ENCODE measurements at places on chromosomes 12 and 14. TPM values are rescaled to one million over a fixed set of nuclear protein-coding genes. Genes with fewer than 3 reads are reported as not detected.

The CMA1 gene
- total RNA-seq = not detected

The TAS2R7 gene
- total RNA-seq = not detected

The CLMN gene
- 3.5 TPM for total RNA-seq

The GLT1D1 gene
- total RNA-seq = not detected

The ANKRD33 gene
- not detected for total RNA-seq

The TSFM gene
- 63.0 TPM for total RNA-seq

The PLEKHG7 gene
- not detected for total RNA-seq

The MYO1A gene
- not detected for total RNA-seq

The ALDH1L2 gene
- 0.15 TPM for total RNA-seq

The PRH2 gene
- not detected for total RNA-seq

The ENTPD5 gene
- total RNA-seq = 11.2 TPM

DNA sequence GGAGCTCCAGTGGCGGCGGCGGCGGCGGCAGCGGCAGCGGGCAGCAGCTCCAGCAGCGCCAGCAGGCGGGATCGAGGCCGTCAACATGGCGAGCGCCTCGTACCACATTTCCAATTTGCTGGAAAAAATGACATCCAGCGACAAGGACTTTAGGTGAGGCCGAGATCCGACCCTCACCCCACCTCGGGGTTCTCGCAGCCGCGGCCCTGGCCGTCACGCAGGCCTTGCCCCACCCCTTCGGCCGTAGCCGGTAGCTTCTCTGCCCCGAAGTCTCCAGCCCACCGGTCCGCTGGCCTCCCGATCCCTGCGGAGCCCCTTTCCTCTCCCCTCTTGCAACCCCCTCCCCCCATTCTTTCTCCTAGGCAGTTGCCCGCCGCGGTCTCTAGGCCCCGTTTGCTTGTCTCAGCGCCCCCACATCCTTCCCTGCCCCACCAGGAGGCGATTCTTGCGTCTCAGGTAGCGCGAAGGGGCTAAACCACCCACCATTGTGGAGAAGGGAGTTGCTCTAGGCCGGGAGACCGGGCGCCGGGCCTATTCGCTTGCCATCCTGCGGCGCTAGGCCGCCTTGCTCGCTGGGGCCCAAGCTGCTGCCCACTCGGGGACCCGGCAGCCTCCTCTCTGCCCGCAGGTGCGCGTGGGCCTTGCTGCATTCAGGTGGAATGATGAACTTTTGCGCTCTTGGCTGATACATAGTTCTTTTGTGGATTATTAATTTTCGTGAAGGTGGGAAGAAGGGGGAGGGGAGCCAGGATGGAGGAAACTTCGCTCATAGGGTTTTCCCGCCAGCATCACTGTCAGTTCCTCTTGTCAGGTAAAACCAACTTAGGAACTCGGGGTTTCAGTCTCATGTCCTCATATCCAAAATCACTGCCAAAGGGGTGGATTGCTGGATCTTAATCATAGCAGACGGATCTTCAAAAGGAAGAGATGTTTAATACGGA lies 745 bp downstream of the CAND1 start:
- peak; percentile 33 for DNase-seq

- DNase-seq = no peak
Observed at GRCh38 chr12:90473831-90474230, 481.1 kb downstream of the CCER1 start.

- DNase-seq = no peak
Observed at GRCh38 chr12:85509081-85509856, 229.2 kb downstream of the ALX1 start.

- DNase-seq = no peak
Observed at GRCh38 chr12:118537481-118537917, 161.1 kb downstream of the SUDS3 start.

GRCh38 chr12:69157023-69157655 lies 82.2 kb upstream of the CPSF6 start:
- peak; percentile 89 for DNase-seq

DNA sequence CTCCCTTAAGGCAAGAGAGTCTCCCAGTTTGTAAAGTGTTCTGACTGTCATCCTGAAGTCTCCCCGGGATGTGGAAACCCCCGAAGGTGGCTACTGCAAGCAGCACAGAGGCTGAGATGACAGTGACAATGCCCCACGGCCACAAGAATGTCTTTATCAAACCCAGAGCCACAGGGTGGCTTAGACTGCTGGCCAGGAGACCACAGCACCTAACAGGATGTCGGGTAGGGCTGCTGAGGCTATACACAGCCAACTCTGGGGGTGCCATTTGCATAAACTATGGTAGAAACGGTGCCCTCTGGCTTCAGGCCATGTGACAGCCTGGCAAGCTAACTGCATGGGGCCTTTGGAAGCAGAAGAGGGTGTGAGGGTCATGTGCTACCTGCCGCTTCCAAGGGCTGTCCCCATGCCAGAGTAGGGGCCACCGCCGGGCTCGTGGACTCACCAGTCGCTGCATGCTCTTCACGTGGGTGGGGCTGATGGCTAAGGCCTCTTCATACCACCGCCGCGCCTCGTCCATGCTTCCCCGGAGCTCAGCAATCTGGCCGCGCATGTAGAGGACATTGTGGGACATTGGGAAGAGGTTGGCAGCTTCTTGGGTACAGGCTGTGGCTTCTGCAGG lies 180.9 kb downstream of the CALM1 start:
- no peak for DNase-seq

- no peak for DNase-seq
Observed at GRCh38 chr12:40034712-40035111, 71.2 kb downstream of the SLC2A13 start.

DNA sequence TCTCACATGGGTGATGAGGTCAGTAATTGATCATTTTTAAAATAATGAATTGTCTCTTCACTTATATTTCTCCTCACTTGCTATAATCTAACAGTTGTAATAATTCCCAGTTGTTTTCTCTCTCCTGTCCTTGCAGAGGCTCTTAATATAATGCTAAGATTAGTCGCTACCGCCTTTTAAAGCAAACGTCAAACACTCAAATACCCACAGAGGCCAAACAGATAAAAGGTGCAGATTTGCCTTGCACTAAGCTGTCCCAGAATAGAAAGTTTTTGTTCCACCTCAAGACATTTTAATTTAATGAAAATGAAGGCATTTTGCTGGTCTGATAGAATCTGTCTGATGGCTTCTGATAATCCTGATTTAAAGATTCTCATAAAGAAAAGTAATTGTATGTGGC lies 159.0 kb downstream of the KICS2 start:
- DNase-seq = no peak

GRCh38 chr12:50477241-50477832 lies 27.4 kb upstream of the DIP2B start:
- DNase-seq = no peak

GRCh38 chr14:100695423-100695738 lies 31.3 kb upstream of the DLK1 start:
- DNase-seq = no peak

DNA sequence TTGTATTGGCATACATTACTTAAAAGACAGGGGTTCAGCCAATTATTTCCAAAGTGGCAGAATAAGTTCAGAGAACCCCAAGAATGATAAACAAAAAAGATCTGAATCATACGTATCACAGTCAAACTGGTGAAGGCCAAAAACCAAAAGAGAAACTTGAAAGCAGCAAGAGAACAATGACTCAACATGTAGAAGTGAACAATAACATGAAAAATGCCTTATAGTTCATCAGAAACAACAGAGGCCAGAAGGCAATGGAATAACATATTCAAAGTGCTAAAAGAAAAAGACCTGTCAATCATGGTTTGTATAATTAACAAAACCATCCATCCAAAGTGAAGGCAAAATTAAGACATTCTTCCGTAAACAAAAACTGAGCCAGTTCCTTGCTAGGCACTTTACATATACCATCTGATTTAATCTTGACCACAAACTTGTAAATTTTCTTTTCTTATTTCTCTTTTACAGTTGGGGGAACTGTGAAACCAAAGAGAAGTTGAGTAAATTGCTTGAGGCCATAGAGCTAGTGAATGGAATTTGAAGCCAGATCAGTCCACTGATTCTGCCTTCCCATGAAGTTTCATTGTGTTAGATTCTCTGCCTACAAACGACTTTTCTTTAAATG lies 232.1 kb upstream of the SEL1L start:
- DNase-seq = no peak

DNA sequence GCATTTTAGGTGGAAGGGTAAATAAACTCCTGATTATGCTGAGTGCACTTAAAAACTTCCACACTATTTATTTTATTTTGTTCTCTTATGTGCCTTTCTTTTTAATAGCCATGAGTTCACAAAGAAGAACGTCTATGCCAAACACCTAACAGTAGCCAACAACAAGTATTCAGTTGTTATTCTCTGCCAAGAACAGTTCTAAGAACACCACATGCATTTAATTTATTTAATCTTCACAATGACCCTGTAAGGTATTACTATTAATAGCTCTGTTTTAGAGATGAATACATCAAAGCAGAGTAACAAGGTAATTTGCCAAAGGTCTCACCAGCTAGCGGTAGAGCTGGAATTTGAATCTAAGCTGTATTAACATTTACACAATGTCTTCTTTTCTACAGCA lies 240.1 kb downstream of the ALG10B start:
- no peak for DNase-seq

DNA sequence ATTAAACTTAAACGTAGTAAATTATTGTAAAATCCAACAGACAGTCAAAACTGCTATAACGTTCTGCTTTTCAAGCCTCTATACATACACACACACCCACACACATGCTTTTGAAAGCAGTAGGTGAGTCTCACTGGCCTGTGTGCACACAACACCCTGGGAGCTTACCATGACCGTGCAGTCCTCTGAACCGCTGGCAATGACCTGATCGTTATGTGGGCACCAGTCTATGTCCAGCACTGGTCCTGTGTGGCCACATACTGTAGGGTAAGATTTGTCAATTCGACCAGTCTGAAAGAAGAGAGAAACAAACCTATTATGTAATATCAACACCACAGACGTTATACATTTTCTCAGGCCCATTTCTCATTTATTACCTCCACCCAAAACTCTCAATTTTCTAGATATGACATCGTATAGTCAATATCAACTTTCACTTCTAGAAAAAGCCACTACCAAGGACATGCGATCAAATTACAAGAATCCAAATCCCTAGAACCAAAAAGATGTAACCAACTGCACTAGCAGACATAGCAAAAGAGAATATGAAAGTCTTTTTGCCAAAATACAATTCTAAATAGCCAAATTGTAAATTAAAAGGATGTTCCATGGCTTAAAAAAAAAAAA lies 44.5 kb upstream of the SELPLG start:
- no peak for DNase-seq

DNA sequence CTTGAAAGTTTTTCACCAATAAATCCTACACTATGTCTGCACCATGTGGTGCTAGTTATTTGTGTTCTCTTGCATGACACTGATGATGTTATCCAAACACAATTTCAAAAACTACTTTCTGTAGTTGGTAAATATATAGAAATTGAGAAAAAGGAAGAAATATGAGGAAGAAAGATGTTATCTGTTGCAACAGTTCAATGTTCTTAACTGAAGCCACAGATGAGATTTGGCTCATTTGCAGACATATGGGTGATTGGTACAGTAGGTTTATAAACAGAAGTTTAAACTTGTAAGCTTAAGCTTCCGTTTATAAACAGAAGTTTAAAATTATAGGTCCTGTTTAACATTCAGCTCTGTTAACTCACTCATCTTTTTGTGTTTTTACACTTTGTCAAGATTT lies at the start of gene CLEC12A:
TSS of gene CLEC12A (plus strand) at position 229 of the 400 bp plus-strand sequence. CDS start 188 bp downstream, outside the sequence.
- DNase-seq = no peak

DNA sequence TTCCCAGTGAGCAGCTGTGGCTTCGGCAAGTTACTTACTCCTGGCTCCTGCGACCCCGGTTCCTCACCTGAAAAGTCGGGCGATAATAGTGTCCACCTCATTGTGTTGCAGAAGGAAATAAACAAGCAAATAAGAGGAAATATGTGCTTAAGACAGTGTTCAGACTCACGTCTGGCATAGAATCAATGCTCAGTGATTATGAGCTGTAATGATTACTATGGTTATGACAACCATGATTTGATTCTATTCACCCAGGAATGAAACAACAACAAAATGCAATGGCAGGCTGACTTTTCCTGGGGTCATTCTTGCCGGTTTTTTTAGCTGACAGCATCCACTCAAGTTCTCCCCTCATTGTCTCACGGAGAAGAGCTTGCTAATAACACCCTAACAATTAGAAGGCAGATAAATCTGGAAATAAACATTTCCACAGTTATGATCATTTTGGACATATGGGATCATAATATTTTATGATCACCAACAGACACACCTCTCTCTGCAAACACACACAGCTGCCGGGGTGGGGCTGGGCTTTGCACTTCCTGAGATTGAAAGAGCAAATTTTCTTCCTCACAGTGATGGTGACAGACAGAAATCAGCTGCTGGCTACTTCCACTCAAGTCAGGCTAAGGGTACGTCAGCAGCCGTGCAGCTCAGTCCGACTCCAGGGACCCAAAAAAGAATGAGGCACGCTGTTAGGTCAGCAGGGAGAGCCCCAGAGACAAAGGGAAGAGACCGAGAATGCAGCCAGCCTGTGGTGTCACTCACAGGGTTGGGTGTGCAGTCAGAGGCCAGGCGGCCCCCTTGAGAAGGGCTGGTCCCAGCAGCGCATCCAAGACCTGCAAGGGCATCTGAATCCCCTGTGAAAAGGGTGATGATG lies 158.0 kb downstream of the RIMBP2 start:
- no peak for DNase-seq

DNA sequence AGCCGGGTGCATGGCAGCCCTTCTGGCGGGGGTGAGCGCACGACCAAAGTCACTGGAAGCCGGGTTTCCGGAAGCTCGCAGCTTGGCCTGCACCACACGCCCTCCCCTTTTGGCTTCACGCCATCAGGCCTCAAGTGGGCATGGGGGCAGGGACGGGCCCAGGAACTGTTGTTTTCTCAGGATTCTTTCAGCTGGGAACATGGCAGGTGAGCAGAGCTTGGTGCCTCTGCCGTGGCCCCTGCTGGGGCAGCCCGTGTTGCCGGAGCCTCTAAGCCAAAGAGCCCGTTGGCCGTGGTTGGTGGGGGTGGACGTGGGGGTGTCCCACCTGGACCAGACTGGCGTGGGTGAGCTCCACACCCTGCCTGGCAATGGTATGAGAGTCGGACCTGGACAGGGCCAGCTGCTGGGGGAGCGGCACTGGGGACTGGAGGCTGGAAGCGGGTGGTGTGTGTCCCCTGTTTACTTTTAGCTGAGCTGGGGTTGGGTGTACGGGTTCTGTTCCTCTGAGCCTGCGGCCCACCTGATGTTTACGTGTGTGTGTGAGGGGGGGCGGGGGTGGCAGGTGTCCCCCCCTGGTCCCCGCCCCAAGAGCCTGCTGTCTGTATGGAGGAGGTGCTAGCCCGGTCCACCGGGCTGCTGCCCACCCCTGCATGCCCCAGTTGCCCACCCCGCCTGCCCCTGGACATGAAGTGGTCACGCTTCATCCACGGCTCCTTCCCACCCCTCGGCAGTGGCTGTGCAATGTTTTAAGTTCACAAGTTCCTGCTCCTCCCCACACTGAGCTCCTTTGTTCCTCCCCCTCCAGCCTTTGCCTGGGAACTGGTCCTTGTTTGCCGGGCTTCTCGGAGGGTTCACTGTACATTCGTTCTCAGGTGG lies 28.7 kb upstream of the PLD4 start:
- DNase-seq = no peak

DNA sequence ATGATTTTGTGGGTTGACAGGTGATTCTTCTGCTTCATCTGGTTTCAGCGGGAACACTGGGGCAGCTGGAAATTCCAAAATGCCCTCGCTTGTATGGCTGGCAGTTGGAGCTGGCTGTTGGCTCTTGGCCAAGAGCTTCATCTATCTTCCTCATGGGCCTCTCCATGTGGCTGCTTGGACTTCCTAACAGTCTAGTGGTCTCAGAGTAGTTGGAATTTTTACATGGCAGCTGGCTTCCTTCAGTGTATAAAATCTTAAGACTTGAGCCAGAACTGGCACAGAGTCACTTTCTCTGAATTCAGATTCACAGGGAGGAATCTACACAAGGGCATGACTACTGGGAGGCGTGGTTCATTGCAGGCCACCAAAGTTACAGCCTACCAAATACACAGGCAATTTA lies 204.9 kb upstream of the RMST start:
- no peak for DNase-seq

GRCh38 chr14:102171173-102172020 lies 31.7 kb downstream of the WDR20 start:
- no peak for DNase-seq

All from PC-3 (cell line).